Adipocyte (in vitro differentiated cells): ENCODE measurements at places on chromosomes 2 and 18.

DNA sequence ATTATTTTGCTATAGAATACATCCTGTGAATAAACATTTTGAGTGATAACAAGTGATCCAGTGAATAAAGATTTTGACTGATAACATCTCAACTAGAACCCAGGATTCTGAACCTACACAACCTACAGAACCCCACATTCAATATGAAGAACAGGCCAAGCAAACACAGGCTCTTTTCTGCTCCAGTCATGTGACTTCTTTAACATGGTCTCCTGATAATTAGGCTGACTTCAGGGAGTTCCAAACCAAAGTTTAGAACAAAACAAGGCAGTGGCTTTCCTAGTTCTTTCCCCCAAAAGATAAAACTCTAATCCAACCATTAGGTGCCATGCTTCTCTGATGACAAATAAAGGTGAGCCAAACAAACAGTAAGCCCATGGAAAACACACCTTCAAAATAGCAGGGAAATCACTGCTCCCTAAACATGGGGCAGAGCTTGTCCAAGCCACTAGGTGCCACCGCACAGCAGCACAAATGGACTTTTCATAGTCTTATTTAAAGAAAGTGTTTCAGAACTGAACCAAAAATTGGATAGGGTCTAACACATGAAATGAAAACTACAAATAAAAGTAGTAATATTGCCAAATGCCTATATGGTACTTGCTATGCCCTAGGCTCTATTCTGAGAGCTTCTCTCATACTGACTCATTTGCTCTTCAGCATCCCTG, 95.3 kb downstream of the EVA1A start:
- peak; percentile 73 for DNase-seq

- DNase-seq = peak; percentile 71
Measured at GRCh38 chr18:12011957-12012549, 30.7 kb downstream of the IMPA2 start.

DNA sequence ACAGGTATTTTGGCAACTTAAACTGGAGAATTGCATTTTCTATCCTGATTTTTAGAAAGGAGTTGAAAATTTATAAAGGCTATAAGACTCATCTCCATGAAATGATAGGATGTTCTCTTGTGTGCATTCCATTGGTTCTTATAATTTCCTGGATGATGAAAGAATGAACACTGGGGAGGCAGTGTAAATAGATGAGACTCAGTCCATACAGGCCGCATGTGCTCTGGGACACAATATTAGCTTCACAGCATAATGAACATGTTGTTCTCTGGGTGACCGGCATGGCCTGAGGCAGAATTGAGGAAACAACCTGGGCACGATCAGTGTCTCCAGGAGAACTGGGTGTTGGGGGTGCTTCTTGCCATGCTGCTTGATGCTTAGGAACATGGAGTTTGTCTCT, 38.8 kb downstream of the AOX1 start:
- peak; percentile 65 for DNase-seq

DNA sequence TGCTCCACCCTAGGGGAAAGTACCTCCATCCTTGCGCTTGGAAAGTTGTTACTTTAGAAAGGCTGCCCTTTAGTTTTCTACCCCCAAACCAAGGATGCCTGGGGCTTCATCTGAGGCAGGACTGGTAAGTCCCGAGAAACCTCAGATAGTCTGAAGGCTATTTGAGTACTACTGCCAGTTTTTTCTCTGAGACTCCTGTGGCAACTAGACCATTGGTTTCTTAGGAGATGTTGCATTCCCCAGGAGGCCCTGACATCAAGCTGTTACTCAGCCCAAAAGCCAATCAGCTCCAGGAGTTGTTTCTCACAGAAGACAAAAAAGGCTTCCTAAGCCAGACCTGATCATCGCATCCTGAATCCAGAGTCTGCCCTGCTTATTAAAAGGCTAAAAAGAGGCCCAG, 67.2 kb downstream of the COLEC12 start:
- DNase-seq = no peak

DNA sequence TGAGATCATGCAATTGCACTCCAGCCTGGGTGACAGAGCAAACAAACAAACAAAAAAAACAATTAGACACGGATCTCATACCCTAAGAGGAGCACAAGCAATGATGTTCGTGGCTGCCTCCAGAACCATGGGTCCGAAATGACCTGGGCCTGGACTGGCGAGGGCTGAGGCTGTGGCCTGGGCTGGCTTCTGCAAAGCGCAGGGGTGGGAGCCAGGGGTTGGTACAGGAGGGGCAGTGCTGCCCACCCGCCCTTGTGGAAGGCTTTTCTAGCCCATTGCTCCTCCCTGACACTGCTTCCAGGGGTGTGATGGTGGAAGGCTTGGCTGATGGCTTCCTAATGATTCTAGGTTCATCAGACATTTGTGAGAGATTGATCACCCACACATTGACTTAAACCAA, 167.8 kb downstream of the FHOD3 start:
- no peak for DNase-seq

GRCh38 chr2:111715987-111716904, 167.7 kb downstream of the ANAPC1 start:
- no peak for DNase-seq

- DNase-seq = no peak
Measured at GRCh38 chr2:197196541-197197180, 113.9 kb downstream of the ANKRD44 start.

DNA sequence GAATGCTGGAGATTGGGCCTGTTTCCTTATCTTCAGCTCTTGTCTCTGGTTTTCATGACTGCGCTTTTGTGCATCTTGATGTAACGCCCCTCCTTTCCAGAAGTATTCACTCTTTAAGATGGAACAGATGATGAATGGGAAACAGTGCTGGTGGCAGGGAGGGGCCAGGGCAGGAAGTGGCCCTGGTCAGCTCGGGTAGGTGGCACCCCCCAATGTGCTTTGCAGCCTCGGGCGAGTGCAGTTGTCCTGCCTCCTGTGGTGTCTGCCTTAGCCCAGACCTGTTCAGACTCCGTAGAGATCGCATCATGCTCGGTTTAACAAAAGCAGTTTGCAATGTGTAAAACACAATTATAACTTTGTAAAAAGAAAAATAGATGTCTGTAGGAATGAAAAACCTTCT, 17.0 kb upstream of the MGAT4A start:
- no peak for DNase-seq

GRCh38 chr2:120110507-120110906, 97.6 kb downstream of the EPB41L5 start:
- DNase-seq = no peak

GRCh38 chr2:68745006-68745405, 10.4 kb downstream of the ARHGAP25 start:
- no peak for DNase-seq

- DNase-seq = no peak
Measured at GRCh38 chr2:24509425-24509824, 18.4 kb downstream of the NCOA1 start.

DNA sequence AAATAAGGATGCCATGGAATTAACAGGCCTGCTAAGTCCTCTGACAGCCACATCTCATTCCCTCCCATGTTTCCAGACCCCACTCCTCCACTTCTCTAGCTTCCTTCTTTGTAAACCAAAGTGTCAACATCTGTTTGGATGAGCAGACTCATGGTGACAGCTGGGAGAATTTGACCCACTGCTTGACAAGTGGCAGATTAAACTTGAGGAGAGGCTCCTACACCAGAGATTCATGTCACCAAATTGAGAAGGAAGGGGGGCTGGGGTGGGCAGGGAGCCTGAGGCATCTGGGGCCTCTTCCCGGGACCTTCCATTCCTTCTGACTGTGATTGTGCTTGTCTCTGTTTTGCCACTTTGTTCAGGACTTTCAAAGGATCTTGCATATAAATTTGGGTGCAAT, 41.0 kb upstream of the IGFBP5 start:
- DNase-seq = no peak

DNA sequence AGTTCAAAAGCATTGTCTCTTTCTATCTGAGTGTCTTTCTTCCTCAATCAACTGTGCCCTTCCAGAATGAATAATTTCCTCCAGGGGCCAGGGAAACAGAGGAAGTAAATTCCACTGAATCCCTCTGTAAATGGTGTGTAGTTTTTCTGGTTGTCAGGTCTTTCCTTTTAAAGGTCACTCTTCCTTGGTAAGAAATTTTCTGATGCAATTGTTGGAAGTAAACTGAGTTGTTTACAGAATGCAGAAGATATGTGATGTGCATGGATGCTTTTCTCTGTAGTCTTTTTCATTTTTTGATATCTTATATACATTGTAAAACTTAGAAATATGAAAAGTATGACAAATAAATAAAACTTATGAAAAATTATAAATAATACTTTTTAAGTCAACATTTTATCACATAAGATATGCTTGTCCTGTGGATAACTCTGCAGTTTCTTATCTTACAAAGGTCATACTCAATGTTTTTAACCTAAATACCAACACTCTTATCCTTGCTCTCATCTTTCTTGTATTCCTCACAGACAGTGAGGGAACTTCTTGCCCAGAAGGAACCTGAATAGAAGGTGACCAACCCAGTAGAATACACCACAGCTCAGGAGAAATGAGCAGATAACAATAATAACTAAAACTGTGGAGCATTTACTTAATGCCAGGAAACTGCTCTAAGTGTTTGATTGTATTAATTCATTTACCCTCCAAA, 234.5 kb downstream of the METTL4 start:
- DNase-seq = peak; percentile 24

- no peak for DNase-seq
Measured at GRCh38 chr2:65026154-65026553, 30.1 kb upstream of the CEP68 start.

DNA sequence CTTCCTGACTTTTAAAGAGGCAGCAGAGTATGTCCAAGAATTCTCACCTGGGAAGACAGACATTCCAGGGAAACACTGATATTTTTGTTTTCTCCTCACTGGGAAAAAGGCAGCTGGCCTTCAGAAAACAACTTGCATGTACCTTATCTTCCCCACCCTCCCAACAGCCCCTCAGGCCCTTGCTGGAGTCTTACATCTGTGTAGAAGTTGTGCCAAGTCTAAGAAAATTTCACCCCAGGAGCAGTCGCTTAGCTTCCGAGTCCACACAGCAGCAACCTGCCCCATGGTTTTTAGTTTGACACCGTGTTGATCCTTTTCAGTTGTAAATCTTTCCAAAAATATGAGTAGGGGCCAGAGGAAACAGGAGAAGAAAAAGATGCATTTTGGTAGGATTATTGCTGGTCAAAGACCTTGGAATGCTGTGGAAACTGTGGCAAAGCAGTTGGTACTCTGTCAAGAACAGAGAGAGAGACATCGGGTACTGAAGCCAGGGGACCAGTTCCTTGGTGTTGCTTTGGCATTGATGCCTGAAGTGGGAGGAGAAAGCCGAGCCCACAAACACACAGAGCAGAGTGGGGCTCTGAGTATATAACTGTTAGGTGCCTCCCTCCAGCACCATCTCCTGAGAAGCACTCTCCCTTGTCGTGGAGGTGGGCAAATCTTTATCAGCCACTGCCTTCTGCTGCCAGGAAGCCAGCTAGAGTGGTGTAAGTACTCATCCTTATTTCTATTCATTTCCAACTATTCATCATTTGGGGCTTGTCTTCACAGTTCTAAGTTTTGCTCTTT, at the start of gene SLC14A1:
Gene SLC14A1, plus strand, starts transcription at position 615 of the 789 bp plus-strand sequence. CDS start 6,140 bp downstream, outside the sequence.
- DNase-seq = no peak

GRCh38 chr18:9731380-9731779, 23.3 kb downstream of the RAB31 start:
- DNase-seq = peak; percentile 63

GRCh38 chr2:150282357-150282756, 205.1 kb downstream of the RND3 start:
- no peak for DNase-seq

DNA sequence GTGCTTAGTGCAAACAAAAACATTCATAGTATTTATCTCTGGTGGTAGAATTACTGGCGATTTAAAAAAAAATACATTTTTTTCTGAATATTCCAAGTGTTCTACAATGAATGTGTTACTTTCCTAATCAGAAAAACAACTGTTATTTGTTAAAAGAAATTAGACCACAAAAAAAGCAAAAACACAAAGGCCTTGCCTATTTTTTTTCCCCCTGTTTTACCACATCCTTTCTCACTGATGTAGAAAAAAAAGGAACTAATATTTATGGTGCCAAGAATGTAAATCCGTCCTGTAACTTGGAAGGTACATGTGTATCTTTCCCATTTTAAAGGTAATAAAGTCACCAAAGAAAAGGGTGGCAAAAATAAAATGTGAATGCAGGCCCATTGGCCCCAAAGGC, 28.4 kb upstream of the MGAT4A start:
- no peak for DNase-seq

- DNase-seq = peak; percentile 34
Measured at GRCh38 chr2:191869178-191869577, 22.3 kb upstream of the CAVIN2 start.

DNA sequence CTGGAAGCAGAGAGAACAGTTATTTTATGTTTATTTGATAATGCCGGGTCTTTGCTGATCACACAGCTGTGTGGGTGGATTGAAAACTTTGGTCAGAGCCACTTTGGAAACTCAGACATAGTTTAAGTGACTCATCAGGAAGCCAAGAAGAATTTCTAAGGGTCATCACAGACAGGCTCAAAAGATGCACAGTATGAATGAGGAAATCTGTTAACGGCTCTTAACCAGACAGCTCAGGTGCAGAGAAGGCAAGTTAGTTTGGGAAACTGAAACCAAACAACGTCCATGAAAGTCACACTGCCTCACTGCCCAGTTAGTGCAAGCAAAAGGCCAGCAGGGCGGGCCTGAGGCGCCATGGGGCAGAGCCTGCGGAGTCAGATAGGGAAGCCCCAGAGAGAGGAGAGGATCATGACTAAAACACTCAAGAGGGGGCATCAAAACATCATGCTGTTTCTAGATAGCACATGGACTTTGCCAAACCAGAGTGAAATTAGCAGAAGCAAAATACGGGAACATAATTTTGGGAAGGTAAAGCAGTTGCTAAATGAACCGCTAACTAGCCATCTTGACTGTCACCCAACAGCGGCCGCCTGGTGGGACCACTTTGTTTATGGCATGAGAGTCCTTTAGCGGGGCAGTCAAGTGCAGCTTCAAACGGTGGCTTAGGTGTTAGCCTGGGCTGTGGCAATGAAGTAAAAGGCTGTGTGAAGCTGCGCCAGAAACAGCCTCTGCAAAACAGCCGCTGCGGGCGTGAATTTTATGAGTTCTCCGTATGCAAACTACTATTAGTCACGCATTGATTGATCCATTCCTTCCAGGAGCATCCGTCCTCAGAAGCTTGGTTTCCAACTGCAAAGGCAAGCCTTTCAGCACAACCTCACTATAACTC, 101.2 kb downstream of the KCTD18 start:
- peak; percentile 76 for DNase-seq

DNA sequence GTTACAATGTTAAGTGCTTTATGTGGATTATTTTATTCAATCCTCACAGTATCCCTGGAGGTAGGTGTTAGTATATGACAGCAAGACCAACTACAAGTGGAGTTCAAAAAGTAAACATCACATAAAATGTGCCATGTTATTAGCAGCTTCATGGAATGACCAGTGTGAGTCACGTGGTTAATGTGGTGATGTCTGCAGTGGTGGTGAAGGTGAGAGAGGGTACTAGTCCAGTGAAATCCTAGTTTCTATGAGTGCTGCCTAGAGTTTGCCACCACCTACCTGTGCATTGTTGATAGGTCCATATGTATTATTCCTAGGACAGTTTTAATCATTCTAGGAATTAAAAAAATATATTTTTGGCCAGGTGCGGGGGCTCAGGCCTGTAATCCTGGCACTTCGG, 865.2 kb upstream of the DDX18 start:
- no peak for DNase-seq

GRCh38 chr2:239000500-239001073, 152.7 kb downstream of the TWIST2 start:
- no peak for DNase-seq
